HT-29 (cell line): ENCODE measurements at places on chromosomes 7 and 10.

DNA sequence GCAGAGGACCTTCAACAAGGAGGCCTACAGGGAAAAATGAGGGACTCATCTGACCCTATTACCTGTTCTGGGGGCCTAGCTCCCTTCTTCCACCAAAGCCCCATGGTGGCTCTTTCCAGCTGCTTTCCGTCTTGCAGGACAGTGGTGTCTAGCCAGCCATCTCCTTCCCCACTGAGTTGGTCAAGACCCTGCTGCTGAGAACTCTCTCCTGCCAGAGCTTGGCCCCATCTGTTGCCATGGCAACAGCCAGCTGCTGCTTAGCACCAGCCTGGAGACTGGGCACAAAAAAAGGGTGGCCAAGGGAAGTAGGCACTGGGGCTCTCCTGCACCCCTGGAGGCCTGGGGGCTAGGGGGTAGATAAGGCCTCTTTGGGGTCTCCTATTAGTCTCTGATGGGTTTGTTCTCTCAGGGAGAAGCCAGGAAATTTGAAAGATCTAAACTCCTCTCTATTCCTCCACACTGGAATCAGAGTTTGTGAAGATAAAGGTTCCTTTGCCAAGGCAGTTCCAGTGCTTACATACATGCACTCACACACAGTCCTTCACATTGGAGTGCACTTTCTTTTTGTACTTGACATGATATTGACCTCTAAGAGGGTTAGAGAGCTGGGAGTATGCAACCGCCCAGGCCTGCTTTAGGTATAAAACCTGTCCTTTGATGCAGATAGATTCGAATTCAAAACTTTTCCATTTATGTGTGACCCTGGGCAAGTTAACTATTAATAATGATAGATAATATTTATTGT, 15.8 kb downstream of the TSPAN33 start:
- DNase-seq, result no peak

DNA sequence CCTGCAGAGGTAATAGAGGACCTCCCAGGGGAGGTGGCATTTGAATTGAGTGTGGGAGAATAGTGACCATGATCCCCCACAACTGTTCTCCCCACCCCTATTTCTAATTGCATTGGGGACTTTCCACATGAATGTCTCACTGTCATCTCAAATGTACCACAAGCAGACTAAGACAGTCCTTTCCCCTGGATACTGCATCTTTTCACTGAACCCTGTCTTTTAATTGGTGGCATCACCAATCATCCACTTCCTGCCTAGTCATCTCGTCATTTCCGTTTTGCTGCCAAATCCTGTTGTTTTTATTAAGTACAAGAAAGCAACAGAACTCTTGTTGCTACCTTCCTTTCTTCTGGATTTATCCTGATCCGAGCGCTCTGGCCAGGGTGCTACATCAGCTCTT, 120.3 kb downstream of the NRP1 start:
- no peak for DNase-seq

DNA sequence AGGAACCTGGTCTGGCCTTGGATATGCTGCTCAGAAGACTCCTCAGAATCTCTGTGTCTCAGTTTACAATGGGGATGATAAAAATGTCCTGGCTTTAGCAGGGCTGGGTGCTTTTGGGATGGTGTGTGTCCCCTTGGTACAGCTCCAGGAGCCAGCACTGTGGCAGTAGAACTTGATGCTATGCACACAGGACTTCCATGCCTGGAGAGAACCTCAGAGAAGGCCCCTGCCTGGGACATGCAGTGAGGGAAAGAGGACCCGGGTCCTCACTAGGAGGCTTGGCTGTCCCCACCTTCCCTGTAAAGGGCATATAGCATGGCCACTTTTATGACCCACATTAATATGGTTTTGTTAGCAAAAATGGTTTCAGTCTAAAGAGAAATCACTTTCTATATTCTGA, 100.5 kb downstream of the GLRX3 start:
- DNase-seq, result no peak

GRCh38 chr10:111017098-111017497, 59.7 kb upstream of the ADRA2A start:
- DNase-seq, result no peak

GRCh38 chr7:23072048-23072447, 33.5 kb upstream of the KLHL7 start:
- no peak for DNase-seq

DNA sequence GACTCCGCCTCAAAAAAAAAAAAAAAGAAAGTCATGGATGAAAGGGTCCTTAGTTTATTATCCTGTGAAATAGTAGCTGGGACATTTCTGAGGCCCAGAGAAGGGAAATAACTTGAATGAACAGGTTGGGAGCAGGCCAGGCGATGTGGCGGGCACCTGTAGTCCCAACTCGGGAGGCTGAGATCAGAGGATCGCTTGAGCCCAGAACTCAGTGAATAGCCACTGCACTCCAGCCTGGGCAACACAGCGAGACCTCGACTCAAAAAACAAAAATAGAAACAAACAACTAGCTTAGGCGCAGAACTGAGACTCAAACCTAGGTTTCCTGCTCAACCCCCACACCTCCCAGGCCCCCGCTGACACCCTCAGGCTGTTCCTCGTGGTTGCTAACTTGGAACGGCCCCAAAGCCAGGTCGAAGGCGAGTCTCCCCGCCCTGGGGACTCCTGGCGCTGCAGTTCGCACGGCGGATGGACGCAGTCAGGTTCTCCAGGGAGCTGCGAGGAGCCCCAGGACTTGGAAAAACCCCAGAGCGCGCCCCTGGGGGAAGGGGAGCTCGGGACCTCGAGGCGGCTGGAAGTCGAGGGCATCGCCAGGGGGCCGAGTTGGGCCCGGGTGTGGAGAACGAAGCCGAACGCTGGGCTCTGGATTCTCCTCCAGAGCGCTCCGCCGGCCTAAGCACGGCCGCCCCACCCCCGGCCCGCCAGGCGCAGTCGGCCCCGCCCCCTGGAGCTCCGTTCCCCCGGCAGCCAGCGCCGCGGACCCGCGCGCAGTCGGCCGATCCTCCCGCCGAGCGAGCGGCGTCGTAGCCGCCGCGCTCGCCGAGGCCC, at the start of gene STOX1:
STOX1 (plus strand) TSS at position 768 of the 828 bp plus-strand sequence. CDS start 93 bp downstream, outside the sequence.
- peak; percentile 68 for DNase-seq
